Karpas-422 (cell line): ENCODE measurements at places on chromosomes 11 and 22. TPM values are rescaled to one million over a fixed set of nuclear protein-coding genes. Genes with fewer than 3 reads are reported as not detected.

TCN1 gene
- not detected in 2 replicates for total RNA-seq

GSC2 gene
- not detected in 2 replicates for total RNA-seq

BIK gene
- 0.71 TPM in 1 of 2 replicates, not detected in the other for total RNA-seq

IRAG1 gene
- not detected in 2 replicates for total RNA-seq

TRIM49C gene
- total RNA-seq = not detected in 2 replicates

LARGE1 gene
- total RNA-seq = 0.15 and 1.0 TPM in 2 replicates

LRRC32 gene
- total RNA-seq = 43.5 and 58.4 TPM in 2 replicates

TSGA10IP gene
- total RNA-seq = not detected in 2 replicates

- no peak for DNase-seq
- H3K4me1 ChIP-seq = no peaks in the 10 kb centered on the region
- no peak overlapping the region for H3K4me3 ChIP-seq
- H3K27me3 ChIP-seq = no peaks in the 10 kb centered on the region
- H3K36me3 ChIP-seq = no peaks in the 10 kb centered on the region
- H3K27ac ChIP-seq = no peak overlapping the region
Measured at GRCh38 chr11:97224396-97224795, 834.6 kb downstream of the JRKL start.
